Forelimb muscle (tissue), 1 donor: ENCODE measurements at places on chromosomes 2 and 18.

DNA sequence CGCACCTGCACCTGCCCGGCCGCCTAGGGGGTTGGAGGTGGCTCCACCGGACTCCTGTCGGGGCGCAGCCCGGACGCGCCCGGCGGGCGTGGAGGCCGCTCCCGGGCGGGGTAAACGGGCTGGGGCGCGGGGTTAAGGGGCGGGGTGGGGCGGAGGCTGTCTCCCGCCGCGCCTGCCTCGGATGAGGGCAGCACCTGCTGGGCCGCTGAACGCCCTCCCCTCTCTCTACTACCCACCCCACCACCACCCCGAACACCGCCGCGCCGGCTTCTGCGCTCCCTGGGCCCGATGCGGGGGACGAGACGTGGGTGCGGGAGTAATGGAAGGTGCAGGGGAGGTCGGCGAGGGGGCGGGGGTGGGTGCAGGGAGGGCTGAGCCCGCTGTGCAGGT is 224.8 kb upstream of the ID2 start:
- DNase-seq, result no peak

DNA sequence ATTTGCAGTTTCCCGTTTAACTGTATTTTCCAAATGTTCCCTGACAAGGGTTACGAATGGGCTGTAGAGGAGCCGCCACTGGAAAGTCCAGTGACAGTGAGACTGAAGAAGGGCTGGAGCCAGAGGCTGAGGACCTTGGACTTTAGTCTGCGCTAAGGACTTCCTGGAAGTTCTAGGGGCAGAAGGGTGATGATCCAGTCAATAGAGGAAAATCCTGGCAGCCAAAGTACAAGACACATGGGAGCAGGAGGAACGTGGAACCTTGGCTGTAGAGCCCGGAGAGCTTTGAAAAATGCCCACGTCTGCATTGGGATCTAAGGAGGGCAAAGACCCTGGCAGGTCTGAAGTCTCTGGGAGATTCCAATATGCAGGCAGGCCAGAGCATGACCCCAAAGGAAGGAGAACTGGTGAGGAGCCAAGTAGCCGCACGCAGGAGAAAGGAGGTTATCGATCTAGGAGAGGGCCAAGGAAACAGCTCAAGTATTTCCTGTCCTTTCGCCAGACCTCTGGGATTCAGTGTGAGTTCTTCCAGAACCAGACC is 28.5 kb downstream of the MBP start:
- DNase-seq, result no peak

DNA sequence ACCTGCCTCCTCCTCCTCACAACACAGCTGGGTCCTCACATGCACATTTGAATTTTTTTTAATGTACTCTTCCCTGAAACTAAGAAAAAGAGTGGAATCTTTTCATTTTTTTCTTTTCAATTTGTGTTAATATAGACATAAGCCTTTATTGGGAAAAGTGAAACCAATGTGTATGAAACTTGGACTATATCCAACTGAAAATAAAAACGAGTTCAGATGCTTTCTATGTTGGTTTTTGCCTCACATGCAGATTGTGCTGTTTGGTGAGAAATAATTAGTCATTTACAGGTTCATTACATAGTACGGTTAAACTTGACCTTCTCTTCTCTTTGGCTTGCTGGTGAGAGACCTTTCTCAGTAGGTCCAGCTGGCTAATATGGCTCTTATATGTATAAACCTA is 515.2 kb upstream of the FANCL start:
- DNase-seq, result no peak

- no peak for DNase-seq
Observed at GRCh38 chr2:139314059-139314458, 533.9 kb upstream of the NXPH2 start.

GRCh38 chr18:46324087-46324955 is 220.1 kb downstream of the HAUS1 start:
- no peak for DNase-seq

DNA sequence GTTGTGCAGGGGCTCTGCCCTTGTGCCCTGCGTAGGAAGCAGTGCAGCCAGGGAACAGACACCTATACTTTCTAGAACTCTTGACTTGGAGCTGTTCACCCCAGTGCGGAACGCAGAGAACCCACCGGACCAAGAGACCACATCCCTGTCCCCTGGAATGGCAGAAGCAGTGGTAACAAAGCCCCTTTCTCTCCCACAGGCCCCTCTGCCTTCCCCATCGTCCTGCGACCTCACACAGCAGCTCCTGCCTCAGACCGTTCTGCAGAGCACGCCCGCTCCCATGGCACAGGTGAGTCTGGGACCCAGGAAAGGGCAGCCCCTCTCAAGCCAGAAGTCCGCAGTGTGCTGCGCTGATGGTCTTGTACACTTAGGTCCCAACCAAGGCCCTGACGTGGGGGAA is 24.6 kb upstream of the RPL31 start:
- DNase-seq, result no peak

DNA sequence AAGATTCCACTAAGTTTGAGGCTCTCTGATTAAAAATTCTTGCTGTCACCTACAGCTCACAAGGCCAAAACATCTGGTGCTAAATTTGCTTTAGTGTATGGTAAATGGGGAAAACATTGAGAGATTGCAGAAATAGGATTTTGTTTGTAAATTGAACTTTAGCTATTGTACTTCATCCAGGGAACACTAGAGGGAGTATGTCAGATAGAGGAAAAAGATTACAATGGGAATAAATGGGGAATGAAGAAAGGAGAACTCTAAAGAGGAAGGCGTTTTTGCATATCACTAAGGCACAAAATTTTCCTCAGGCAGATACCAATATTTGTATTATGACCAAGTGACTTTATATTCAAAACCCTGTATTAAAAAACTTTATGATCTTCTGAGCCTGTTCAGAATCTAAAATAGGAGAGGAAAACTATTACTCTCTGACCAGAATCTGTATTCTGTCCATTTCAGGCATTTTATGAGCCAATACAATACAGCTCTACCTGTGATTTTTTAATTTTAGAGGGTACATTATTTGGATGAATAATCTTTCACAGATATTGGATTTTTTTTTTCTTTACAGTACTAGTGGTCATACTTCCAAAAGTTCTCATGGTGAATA is 52.3 kb upstream of the ITGB6 start:
- DNase-seq, result no peak

DNA sequence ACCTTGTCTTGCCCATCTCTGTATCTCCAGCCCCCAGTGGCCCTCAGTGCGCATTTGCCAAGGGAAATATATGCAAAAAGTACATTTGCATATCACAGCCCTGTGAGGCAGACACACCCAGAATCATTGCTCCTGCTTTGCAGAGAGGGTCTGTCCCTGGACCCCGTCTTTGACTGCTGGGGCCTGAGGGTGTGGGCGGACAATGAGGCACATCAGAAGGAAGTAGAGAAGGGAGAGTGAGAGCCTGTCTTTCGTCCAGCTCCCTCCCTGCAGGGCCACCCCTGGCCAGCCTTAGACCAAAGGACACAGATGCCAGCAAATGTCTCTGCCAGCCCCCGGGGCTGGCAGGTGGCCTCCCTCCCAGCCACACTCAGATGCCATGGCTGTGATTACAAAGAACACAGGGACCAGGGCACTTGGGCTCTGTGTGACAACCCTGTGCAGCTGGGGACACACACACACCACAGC is 516.2 kb upstream of the MYT1L start:
- no peak for DNase-seq

DNA sequence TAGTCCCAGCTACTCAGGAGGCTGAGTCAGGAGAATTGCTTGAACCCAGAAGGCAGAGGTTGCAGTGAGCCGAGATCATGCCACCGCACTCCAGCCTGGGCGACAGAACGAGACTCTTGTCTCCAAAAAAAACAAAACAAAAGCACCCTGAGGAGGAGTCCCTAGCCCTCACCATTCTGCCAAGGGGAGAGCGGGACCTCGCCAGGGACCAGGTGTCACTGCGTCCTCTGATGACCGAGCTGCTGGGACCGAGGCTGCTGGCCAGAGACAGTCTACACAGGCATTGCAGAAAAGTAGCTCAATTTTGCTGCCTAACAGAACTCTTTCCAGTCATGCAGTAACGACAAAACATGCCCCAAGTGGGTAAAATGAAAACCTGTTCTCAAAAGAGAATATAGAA is 18.4 kb downstream of the NCK2 start:
- no peak for DNase-seq
